ENCODE measurements at places on chromosomes 4 and X.

DNA sequence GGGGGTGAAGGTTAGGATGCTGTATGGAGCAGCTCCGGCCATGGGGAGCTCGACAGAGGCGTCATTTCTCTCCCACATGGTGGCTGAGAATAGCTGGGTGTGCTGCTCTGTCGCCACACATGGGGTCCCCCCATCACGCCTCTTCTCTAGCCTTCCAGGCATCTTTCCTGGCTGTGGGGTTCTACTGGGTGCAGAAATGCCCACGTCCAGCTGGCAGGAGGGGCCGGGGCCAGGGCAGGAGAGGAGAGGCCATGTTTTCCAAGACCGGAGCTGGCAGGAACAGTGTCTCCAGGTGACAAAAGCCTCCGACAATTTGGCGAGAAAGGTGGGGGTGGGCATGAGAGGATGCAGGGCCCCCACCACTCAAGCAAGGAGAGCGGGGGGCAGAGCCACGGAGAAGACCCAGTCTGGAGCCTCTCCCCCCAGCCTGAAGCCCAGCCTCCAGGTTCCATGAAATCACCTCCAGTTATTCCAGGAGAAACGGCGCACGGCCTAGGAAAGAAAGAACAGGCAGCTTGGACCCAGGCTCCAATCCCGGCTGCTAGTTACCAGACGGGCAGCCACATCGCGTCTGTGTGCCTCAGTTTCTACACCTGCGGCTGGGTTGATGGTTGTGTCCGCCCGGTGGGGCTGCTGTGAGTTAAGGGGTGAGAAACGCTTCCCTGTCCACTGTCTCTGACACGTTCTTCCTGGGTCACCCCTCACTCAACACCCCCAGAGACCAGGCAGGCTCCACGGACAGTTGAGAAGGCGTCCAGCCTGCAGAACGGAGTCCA, 27.4 kb upstream of the SPON2 start:
- no peak for DNase-seq

DNA sequence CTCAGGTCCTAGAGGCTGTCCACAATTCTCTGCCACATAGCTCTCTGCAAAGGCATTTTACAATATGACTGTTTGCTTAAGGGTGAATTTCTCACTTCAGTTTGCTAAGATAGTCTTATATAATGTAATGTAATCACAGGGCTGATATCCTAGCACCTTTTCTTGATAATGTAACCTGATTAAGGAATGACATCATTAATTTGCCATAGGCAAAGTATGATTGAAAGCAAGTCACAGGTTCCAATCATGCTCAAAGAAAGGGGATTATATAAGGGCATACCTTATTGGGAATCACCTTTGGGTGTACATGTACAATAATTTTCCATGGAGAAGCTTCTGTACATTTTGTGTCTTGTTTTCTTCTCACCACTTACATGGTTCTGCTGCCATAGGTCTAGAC, 18.9 kb downstream of the GNRHR start:
- DNase-seq = no peak

GRCh38 chr4:139050446-139050845, 34.9 kb downstream of the NOCT start:
- no peak for DNase-seq

GRCh38 chrX:72126048-72126415, 5.7 kb downstream of the RTL5 start:
- DNase-seq = no peak

DNA sequence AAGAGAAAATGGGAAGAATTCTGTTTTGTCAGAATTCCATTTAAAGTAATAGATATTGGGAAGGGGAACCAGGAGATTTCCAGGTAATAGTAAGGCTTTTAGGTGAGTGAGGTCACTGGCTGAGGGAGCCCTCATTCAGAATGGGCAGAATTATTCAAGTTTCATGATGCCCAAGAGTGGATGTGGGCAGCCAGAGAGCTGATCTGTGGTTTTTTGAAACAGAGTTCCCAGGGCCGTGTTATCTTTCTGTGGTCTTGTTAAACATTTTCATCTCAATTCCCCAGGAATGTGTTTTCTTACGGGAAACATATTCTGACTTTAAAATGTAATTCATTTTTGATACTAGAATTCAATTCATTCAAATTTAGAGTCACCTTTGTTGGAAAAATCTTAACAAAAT, 182.0 kb upstream of the AADAT start:
- no peak for DNase-seq

DNA sequence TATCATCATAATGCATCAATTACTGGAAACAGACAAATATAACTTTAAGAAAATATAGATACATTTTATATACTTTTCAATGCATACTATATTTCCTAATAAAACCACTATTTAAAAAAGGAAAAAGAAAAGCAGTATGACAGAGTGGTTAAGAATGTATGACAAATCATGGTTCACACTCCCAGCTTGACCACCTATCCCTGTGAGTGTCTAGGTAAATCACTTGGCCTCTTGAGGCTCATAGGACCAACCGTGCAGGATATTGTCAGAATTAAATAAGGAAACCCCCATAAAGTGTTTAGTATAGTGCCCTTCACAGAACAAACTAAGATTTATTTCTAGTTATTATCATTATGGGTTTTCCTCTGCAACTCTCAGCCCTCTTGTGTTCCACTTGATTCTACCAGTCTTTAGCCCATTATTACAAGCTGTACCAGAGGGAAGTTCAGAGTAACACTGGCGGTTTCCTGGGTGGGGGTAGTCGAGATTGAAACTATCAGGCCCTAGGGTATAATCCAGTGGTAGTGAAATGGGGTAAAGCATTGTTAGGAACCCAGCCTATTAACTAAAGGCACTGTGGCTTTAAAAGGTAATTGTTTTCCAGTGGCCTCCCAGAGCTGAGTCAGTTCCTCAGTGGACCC, 55.5 kb upstream of the PAK3 start:
- DNase-seq = no peak

DNA sequence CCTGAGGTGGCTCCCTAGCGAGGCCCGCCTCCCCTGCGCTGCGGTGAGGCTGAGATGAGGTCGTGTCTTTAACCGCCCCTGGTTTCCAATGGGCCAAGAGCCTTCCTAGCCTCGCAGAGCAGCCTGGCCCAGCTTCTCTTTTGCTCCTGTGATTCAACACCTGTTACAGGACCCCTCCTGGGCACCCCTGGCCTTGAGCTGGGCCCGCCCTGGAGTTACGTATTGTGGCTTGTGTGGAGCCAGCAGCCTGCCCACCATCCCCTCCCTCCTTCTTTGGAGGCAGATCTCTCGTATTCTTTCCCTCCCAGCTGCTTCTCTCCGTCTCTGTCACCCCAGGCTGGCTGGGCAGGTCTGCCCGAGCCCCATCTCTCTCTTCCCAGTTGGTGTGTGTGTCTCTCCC, 19.3 kb upstream of the UBA1 start:
- no peak for DNase-seq

- DNase-seq = no peak
These were observed 43.2 kb upstream of the TMSB15B start for GRCh38 chrX:103919270-103919637.

DNA sequence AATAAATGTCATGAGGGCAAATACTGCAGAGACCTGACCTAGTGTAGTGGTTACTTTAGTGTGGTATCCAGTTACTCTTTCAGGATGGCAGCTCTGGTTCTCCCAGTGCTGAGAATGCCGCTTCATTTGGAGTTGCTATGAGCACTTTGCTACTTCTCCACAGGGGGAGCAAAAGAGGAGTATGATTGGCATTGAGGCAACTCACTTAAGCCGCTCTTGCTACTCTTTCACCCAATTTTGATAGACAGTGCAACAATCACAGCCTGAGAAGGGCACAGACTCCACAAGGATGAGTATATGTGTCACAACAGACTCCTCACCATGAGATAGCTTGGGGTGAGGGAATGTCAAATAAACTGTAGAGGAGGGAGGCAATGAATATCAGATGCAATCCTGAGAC, 81.2 kb downstream of the NPY1R start:
- no peak for DNase-seq

GRCh38 chrX:22660756-22661155, 339.0 kb upstream of the DDX53 start:
- no peak for DNase-seq

GRCh38 chr4:79917246-79917645, 155.8 kb downstream of the ANTXR2 start:
- DNase-seq = no peak

DNA sequence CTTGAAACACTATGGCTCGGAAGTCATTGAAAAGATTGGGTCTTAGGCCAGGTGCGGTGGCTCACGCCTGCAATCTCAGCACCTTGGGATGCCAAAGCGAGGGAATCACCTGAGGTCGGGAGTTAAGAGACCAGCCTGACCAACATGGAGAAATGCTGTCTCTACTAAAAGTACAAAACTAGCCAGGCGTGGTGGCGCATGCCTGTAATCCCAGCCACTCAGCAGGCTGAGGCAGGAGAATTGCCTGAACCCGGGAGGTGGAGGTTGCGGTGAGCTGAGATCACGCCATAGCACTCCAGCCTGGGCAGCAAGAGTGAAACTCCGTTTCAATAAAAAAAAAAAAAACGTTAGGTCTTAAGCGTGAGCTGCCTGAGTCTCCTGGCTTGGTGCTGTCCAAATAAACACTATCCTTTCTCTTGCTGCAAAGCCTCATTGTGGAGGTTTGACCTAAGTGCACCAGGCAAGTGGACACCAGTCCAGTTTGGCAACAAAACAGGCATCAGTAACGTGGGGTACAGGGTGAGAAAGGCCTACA, 185.9 kb downstream of the DHRSX start:
- DNase-seq = no peak

DNA sequence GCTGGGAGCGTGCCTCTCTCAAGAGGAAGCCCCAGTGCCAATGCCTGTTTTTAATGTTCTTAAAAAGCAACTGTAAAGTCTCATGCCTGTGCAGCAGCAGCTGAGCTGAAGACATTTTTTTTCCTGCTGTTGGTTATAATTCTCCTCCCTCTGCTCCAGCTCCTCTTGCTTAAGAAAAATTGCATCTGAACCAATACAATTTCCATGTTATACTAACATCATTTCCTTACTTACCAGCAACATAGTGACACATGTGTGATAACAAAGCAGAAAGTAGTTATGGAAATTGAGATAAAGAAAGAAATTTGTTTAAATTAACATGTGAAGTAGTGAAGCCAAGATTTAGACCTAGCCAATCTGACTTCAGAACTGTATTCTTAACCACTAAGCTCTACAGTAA, 101.4 kb downstream of the TBC1D19 start:
- DNase-seq = no peak

DNA sequence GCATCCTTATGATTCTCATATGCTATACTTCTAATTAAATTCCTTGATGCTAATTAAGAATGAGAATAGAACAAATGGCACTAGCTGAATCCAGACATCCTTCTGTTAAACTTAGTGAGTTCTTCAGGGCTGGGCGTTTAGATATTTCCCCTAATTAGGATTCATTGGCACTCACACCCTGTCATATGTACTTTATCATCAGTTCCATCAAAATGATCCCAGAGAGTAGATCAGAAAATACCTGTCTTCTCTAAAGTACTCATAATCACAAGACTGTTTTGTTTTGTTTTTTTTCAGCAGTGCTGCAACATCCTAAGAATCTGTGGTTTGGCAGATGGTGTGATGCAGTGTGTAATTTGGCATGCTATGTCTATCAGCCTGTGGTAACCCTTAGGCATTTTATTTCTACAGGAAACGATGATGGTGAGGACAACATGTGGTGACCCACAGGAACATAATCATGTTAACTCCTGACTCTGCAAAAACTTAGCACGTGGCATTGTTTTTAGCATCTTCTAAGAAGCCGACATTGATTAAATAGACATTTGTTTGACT, 2528.4 kb downstream of the ARAP2 start:
- DNase-seq = no peak

All from stimulated activated CD4-positive, alpha-beta T cell treated with anti-CD3 and anti-CD28 coated beads, Interleukin-1b, Interleukin-23, amount 100 ng/mL, for 1 hour (primary cell).